Ammon's horn (tissue), 1 donor: ENCODE measurements at places on chromosomes 7 and 10.

DNA sequence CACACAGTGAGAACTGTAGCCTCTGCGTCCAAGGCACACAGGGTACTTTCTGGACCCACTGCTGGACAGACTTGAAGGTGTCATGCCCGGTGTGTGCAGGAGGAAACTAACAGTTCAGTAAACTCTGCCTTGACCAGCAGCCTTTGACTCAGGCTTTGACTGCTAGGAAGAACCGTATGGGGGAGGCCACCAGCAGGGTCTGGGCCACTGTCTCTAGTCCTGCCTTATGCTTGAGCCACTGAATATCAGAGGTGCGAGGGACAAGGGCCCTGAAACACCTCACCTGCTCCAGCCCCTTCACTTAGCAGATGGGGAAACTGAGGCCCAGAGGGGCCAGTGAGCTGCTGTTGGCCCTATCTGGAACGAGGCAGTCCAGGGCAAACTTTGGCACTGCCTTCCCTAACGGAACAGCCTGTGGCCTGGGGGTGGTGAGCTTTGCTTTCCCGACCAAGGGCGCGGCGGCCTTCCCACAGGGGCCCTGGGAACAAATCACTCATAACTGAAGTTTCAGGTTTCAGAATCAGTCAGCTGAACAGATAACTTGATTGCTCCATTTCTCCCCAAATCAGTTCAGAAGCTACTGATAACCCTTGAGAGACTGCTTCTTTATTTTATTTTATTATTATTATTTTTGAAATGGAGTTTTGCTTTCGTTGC lies 130.0 kb downstream of the FAM53B start:
- no peak for DNase-seq

- DNase-seq, result no peak
Observed at GRCh38 chr7:73652541-73652949, 15.1 kb upstream of the VPS37D start.

GRCh38 chr7:80443325-80443724 lies 68.5 kb downstream of the GNAT3 start:
- no peak for DNase-seq

DNA sequence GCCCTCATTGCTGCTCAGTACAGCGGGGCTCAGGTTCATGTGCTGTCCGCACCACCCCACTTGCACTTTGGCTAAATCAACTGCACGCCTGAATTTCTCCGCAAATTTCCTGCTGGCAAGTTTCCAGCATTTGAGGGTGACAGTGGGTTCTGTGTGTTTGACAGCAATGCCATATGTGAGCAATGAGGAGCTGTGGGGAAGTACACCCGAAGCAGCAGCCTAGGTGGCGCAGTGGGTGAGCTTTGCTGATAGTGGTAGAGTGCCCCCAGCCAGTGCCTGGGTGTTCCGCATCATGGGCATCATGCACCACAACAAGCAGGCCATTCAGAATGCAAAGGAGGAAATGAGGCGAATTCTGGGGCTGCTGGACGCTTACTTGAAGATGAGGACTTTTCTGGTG lies 103.9 kb upstream of the POT1 start:
- DNase-seq, result peak; percentile 2

- DNase-seq, result no peak
Observed at GRCh38 chr10:76645341-76645740, 992.3 kb downstream of the KCNMA1 start.
